ENCODE measurements at places on chromosomes 1 and 21.
A peak's percentile ranks its signal among the peaks of the same experiment; 100 is the strongest.

- no peak for DNase-seq
Observed at GRCh38 chr1:54109129-54110090, 43.4 kb downstream of the CDCP2 start.

GRCh38 chr1:80447526-80447925, 1353.2 kb upstream of the ADGRL2 start:
- DNase-seq = no peak

DNA sequence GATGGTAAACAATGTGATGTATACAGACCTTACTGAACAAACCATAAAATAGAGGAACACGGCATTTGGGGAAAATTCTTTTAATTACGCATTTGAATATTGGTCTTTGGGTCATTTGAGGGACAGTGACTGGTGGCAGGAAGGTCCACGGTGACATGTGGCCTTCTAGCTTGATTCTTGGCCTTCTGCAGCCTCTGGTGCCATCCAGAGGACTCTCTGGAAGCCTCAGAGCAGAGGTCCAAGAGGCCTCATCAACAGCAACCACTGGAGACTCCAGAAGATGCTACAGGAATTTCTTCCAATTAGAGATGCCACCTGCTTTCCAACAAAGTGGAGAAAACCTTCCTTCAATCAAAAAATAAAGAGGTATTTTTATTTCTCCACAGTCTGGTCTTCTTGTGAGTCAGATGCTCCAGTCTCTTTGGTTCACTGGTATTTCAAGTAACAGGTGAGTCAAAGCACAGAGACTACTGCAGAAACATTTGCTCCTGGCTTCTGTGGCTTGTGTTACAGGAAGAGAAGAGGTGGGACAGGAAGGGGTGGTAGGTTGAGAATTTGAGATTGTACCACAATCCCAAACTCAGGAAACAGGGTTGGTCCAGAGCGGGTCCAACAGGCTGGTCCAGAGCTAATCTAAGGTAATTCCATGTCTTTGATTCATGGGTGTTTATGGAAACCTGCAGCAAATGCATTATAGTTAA, 2.7 kb upstream of the F5 start:
- DNase-seq = peak; percentile 38

DNA sequence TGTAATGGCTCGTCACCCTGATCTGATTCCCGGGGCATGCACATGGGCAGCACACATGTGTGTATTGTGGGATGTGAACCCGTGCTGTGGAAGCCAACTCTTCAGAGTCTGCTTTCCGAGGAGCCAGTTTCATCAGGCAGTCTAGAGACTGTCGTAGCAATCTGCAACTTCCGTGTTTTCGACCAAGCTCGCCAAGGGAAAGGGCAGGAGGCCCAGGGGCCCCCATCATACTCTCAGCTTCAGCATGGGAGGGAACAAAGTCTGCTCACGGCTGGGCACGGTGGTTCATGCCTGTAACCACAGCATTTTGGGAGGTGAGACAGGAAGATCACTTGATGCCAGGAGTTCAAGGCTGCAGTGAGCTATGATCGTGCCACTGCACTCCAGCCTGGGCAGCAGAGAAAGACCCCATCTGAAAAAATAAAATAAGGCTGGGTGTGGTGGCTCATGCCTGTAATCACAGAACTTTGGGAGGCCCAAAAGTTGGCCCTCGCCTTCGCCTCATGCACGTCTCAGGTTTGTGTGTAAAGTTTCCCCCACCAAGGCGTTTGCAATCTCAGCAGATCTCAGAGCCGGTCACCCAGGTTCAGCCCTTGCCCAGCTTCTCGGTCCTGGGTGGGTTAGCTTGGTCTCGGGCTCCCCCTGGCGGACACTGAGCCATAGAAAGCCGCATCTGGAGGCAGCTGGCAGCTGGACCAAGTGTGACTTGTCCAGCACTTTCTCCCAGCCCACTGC, 48.5 kb upstream of the SLC25A33 start:
- peak; percentile 81 for DNase-seq

DNA sequence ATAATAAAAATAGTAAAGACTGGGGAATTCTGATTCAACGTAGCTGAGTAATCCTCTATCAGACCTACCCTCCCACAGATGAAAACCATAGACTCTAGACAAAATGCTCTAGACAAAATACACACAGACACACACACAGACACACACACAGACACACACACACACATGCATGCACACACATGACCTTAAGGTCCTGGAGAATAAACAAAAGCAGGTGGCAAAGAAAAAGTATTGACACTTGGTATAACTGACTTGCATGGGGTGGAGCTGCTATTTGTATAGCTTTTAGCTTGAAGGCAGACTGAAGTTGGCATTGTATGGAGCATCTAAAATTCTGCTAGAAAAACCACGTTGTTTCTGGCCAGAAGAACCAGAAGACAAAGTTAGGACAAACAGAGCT, 29.3 kb downstream of the C1orf141 start:
- DNase-seq = no peak

DNA sequence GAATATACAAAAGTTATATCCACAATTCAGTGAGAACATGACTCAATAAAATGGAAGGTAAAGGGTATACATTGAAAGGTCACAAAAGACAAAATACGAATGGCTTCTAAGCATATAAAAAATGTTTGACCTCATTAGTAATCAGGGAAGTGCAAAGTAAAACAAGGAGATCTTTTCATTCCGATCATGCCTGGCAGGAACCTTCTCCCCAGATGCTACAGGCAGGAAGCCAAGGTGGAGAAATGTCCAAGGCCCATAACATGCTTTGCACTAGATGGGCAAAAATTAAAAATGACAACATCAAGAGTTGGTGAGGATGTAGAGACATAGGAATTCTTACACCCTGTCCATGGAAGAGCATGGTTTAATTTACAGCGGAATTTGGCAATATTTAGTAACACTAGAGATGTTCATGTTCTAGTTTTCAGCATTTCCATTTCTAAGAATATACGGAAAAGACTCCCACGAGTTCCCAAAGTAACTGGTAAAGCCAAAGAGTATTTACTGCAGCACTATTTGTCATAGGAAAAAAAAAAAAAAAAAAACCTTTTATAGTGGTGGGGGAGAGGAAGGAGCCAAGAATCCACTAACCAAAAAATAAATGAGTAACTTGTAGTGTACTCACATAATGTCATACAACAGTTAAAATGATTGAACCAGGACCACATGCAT, 184.5 kb upstream of the KAZN start:
- DNase-seq = no peak

DNA sequence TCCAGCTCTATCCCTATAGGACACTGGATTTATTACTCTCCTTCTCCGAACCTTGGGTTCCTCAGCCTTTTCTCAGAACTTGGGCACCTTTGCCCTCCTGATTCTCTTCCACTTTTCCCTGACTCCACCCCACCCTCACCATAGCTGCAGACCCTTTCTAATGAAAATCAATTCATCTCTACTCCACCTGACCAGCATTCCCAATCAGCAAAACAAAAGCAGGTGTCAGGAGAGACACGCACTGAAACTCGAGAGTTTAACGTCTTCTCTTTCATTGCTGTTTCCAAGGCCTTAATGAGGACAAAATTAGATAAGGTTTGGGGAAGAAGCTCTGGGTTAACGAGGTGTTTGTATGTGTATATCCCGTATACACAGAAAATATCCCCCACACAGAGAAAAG, 208.8 kb downstream of the PLPP3 start:
- DNase-seq = no peak

DNA sequence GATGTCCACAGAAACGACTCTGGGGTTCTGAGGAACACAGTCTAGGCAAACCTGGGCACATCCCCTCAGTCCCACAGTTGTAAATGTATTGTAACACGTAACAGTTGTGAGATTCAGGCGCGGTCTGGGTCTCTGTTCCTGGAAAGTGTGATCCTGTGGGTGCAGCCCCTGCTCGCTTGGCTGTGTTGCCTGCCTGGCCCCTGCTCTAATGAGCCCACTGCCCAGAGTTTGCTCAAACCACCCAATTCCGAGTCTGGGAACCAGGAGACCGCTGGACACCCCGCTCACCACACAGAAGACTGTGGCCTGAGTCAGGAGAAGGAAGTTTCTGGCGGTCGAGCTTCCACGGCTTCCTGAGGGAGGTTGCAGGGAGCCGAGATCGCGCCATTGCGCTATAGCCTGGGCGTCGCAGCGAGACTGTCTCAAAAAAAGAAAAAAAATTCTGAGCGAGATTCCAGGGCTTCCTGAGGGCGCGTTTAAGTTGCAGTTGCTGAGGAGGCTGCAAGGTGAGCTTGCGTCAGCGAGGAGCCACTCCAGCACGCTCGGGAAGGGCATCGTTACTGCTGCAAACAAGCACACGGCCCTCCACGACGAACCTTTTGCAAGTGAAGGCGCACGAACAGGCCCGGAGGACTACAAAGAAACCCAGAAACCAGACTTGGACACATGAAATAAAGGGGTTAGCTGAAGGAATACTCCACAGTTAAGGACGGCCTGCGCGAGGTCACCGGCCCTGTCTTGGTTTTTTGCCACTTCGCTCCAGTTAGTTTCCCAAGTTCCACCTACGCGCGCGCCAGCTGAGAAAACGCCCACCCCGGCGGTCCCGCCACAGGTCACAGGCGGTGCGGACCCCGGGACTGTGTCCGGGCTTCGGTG, 1.1 kb downstream of the C21orf58 start:
- DNase-seq = no peak

GRCh38 chr1:33161061-33161681, 20.7 kb downstream of the TRIM62 start:
- DNase-seq = no peak

GRCh38 chr1:245822996-245823395, 668.2 kb downstream of the KIF26B start:
- no peak for DNase-seq

- DNase-seq = no peak
Observed at GRCh38 chr1:52413410-52413989, 9.1 kb downstream of the PRPF38A start.

DNA sequence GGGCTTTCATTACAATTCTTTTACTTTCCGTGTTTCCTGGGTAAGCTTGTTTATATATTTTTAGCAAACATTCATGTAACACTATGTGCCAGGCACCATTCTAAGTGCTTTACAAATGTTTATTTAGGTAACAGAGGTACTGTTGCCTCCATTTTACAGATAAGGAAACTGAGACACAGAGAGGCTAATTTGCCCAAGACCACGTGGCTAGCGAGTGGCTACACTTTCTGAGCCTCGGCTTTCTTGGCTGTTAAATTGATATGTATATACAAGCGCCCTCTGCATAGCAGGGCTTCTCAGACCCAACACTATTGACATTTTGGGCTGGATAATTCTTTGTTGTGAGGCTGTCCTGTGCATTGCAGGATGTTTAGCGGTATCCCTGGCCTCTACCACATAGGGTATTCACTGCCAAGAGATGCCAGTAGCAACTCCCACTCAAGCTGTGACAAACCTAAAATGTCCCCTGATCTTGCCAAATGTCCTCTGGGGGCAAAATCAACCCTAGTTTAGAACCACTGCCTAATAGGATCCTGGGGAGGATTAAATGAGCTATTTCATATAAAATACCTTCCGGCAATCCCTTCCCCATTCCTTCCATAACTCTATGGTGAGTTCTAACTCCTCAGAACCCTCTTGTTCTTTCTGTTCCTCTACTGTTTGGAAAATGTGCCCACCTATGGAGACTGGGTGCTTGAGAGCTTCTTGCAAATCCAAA, 17.2 kb upstream of the ID3 start:
- DNase-seq = no peak

DNA sequence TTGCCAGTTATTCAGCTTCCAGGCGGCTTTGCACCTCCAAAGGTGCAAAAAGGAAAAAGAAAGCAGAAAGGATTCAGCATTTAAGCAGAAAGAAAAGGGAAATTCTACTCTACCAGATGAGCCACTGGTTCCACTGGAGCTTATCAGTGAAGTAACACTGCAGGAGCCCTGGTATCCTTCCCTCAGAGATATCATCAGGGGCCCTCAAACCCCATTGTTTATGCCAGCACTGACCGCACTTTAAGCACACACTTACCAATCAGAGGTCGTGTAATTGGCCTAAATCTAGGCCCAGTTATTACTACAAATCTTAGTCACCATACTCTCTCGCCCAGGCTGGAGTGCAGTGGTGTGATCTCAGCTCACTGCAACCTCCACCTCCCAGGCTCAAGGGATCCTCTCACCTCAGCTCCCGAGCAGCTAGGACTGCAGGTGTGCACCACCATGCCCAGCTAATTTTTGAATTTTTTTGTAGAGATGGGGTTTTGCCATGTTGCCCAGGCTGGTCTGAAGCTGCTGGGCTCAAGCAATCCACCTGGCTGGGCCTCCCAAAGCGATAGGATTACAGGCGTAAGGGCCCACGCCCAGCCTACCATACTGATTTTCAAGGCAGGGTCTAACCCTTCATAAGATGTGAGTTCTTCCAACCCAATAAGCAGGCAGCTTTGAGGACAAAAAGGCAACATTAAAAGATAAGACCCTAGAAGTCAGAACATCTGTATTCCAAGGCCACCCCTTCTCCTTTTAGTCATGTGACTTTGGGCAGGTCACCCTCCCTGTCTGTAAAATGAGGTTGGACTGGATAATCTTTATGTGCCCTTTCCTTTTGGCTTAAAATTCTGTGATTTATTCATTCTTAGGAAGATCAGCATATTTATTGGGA, 125.3 kb downstream of the SYT2 start:
- DNase-seq = no peak

Data from CD4-positive, alpha-beta T cell treated with Interleukin-2 at 100 ng/mL for 4 hours (primary cell).